ENCODE measurements at places on chromosomes 3 and 15. TPM values are rescaled to one million over a fixed set of nuclear protein-coding genes. Genes with fewer than 3 reads are reported as not detected.

DNA sequence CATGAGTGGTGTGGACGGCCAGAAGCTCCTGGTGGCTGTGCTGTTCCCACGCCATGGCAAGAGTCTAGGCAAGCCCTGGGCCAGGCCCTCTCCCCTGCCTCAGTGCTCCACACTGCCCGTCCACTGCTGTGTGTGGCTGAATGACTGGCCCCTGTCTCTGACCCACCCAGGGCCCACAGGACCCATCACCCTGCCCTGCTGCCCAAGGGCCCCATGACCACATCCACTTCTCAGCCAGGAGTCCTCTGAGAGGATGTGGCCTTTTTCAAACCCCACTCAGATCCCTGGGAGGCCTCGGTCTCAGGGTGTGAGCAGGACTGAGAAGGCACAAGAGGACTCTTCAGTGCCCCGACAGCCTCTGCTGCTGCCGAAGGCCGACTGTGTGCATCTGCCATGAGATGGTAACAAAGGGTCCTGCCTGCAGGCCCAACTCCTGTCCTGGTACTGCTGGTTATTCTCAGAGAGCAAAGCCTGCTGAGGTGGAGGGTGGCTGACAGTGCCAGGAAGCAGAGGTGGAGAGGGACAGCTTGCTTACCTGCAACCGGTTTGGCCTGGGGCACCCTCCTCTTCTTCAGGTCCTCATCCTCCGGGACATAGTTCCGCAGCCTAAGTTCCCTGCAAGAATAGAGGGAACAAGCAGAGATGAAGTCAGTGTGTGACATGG lies 47.5 kb downstream of the PTH1R start:
- no peak for ATAC-seq

DNA sequence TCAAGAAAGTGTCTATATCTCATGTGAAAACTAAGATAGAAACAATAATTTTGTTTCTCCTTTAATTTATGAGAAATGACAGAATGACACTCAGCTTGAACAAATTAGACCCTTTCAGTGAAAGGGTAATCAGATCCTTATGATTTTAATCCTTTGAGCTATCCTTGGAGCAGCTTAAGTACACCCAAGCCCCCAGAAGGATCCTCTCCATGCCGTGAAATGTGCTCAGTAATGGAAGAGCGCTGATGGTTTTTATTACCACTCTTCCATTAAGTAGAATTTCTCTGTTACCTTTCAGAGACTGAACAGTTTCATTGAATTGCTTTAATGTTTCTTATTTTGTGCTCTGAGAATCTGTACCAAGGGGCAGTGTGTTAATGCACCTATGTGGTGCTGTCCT lies 54.3 kb downstream of the HMG20A start:
- ATAC-seq: no peak

DNA sequence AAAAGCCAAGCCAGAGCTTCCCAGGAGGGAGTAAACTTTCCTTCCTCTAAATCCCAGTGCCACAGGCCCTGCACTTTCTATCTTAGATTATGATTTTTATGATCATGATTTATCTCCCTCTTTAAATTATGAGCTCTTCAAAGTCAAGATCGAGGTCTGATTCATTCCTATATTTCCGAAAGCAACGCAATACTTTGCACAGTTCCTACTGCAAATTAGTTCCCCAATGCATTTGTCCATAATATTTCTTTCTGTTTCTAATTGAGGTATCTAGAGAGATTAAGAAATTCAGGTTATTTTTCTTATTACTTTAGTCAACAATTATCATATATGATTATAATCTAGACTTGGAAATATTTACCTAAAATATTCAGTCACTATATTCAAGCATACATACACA lies 173.1 kb upstream of the LPP start:
- ATAC-seq: no peak

The GP5 gene
- 1.4 TPM for total RNA-seq

The VEPH1 gene
- total RNA-seq: not detected

Measured in activated T-helper 17 cell treated with anti-CD3 and anti-CD28 coated beads, Interleukin-2, amount 50 U/mL, for 72 hours (primary cell).